ENCODE measurements at places on chromosomes 3 and 15.

GRCh38 chr3:12370758-12371157, 81.9 kb downstream of the PPARG start:
- DNase-seq: no peak

GRCh38 chr3:39108200-39108710, 775 bp downstream of the TTC21A start:
- no peak for DNase-seq

GRCh38 chr3:195872097-195872496, 36.3 kb downstream of the TNK2 start:
- DNase-seq: no peak

DNA sequence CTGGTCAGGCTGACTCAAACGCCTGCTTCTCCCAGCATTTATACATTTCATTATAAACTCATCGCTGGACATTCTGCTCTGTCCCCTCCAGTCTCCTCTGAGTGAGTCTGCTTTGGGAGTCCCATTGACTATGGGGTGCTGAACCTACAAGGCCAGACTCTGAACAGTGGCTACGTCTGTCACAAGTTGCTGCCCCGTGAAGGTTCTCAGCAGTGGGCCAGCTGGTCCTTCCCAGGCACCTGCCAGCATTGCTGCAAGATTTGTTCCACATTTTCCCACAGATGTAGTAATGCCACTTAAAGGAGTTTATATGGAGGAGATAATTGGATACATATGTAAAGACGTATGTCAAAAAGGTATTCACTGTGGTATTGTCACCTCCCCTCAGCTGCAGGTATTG, 72.7 kb upstream of the ATP13A3 start:
- no peak for DNase-seq

GRCh38 chr3:45664578-45664977, 24.6 kb upstream of the SACM1L start:
- peak; percentile 30 for DNase-seq

- no peak for DNase-seq
Measured at GRCh38 chr15:55003965-55004873, 192.5 kb downstream of the RSL24D1 start.

GRCh38 chr3:66394753-66395249, 106.0 kb downstream of the LRIG1 start:
- DNase-seq: no peak

DNA sequence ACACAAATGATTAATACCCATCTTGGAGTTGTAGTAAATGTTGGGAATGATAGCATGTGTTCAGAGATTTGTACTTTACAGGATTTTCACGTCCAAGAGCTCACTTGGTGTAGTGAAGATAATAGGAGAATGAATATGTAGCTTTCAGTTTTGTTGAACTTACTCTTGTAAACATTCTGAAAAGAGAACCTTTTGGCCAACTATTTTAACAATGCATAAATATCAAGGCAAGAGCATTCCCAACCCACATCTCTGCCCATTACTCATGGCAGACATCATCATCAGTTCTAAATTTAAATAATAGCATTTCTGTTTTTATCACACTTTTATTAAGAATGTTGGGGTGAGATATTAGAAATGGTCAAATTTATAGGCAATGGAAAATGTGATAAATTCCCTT, 465.2 kb upstream of the TPRG1 start:
- no peak for DNase-seq

- no peak for DNase-seq
Measured at GRCh38 chr15:65772930-65773329, 19.2 kb downstream of the DENND4A start.

DNA sequence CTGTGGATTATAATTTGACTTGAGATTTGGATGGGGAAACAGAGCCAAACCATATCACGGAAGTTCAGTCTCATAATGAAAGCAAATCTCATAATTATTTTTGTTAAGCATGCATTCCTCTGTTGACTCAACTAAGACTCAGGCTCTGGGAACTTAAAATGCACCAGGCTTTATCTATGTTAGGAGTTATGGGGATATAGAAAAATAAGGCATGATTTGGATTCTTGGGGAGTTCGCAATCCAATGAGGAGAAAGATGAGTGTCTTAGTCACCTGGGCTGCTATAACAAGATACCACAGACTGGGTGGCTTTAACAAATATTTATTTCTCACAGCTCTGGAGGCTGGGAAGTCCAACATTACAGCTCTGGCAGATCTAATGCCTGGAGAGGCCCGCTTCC, 89.4 kb upstream of the TJP1 start:
- DNase-seq: no peak

- DNase-seq: no peak
Measured at GRCh38 chr3:158728061-158728377, 4.2 kb downstream of the RARRES1 start.

DNA sequence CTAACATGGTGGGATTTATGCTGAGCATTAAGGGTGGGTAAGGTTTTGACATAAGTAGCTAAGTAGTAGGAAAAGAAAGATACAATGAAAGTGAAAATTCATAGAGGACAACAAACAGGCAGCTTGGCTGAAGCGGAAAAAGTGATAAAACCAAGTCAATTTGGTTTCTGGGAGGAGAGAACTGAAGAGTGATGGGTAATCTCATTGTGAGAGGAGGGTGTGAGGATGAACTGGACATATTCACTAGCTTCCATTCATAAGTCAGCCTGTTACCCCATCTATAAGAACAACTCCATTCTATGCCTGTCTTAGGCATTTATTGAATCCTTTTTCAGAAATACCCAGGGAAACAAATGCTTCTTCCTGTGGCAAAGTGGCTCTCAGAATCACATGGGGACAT, 67.1 kb upstream of the BBX start:
- DNase-seq: no peak

DNA sequence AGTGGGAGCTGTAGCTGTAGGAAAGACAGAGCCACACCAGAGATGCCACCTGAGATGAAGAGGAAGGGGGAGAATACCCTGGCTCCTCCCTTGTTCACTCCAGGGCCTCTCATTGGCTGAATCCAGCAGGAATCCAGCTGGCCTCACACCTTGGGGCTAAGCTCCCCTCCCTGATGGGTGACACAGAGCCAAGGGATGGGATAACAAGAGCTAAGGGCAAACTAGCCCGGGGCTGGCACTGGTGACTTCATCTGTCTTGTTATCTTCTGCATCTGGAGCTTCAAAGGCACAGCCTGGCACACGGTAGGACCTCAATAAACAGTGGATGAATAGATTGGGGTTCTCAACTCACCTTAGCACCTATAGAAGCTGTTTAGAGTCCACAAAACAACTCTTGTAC, 13.8 kb upstream of the GATA2 start:
- no peak for DNase-seq

- no peak for DNase-seq
Measured at GRCh38 chr3:116285781-116286421, 159.4 kb downstream of the LSAMP start.

DNA sequence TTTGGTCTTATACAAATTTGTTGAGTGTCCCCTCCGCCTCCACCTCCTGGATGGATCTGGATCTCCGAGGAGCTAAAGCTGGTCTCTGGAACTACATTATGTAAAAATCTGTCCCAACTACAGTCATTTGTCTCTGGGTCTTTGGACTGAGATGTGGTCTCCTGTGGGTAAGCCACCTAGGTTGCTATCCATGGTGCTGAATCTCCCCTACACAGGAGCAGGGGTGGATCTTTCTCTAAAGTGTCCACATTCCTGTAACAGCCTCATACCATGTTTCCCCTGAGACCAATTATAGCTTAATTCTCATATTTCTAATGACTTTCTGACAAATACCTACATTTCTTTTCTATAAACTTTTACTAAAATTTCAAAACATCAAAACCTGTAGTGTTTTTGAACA, 625.8 kb downstream of the TAFA4 start:
- DNase-seq: no peak

DNA sequence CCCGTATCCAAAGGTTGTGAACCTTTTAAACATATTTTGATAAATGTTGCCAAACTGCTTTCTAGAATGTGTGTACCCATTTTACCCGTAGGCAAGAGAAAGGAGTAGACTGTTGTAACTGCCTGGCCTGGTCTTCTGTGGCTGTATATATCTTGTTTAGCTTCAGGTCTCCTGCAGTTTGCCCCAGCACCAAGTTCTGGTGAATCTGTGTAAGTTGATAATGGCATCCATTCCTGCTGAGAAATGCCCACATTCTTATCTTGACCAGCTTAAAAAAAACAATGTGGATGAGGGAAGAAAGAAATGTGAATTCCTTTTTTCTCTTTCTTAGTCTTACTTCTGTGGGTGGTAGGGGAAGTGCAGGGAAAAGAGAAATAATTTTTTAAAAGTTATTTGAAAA, 53.3 kb upstream of the TLE3 start:
- no peak for DNase-seq

GRCh38 chr3:75101329-75102147, 487.1 kb upstream of the CNTN3 start:
- no peak for DNase-seq

- no peak for DNase-seq
Measured at GRCh38 chr15:79970181-79970580, 815 bp downstream of the BCL2A1 start.

GRCh38 chr3:68142441-68142840, 488.0 kb upstream of the SUCLG2 start:
- DNase-seq: no peak

- DNase-seq: no peak
Measured at GRCh38 chr3:186594591-186595113, 18.2 kb upstream of the AHSG start.

DNA sequence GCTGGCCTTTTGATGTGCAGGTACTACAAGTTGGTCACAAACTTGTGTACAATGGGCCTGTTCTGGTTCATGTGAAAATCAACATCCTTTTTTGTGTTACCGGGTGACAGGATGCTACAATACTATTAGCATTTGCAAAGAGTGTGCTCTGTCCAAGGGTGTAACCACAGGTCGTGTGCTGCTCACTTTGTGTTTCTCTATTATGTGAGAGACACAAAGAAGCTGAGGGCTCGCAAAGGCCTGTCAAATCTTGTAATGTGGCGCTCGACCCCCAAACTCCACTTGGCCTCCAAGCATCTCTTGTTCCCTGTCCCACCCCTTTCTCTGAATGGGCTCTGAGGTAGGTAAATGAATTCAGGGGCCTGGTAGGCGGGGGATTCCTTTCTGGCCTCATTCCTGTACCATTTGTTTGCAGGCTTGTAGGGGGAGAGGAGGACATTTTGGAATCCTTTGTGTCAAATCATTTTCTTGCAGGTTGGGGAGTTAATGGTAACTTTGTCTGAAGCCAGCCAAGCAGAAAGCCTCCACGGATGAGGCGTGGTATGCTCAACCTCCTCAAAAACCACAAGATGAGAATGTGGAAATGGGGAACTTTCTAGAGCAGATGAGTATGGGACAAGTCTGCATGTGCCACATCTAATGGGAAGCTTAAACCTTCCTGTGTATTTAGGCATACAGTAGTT, 109.1 kb downstream of the OPA1 start:
- no peak for DNase-seq

GRCh38 chr3:153001210-153002078, 160.6 kb upstream of the RAP2B start:
- no peak for DNase-seq

DNA sequence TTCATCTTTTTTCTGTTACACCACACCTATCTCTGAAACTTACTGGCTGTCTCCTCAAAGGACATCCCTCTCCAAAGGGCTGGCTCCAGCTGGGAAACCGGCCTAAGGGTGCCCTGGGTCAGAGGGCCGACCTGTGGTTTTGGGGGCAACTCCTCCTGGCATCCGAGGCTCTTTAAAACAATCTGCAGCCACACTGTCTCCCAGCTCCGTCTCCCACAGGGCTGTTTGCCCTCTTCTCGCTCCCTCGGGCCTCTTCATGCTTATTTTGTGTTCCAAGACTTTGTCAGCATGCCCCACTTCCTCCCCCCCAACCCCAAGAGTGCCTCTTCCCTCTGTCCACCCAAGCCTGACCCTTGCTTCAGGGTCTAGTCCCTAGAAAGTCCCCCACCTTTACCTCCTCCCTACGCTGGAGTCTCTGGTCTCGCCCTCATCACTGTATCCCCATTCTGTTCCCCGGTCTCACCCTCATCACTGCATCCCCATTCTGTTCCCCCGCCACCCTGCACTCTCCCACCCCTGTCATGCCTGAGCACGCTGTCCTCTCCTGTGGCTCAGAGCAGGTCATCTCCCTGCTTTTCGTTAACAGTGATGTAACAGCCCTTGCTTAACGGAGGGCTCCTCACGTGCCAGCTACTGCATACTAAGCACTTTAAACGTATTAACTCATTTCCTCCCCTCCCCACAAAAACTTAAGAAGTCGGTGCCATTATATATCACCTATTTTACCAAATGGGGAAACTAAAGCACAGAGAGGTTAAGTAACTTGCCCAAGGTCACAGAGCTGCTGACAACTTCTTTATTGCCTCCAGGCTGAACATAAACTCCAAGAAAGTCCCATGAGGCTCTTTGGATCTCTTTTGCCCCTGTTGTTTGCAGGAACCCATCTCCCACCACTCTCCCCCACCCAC, 1.1 kb upstream of the CSK start:
- no peak for DNase-seq

DNA sequence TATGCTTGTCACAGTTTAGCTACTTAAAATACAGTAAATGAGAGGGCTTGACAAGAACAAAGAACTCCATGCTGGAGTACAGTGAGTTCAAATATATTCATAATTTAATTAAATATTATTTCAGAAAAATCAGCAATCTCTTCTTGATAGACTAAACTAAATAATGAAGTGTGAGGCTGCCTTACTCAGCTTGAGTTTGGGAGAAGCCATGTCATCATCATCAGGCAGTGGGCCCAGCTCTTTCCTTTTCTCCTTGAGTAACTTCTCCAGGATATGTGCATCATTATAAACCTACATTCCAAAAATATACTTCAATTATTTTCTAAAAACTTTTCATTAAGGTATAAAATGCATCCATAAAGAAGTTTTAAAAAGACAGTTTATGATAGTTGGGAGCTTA, 70.5 kb downstream of the PBRM1 start:
- DNase-seq: no peak

DNA sequence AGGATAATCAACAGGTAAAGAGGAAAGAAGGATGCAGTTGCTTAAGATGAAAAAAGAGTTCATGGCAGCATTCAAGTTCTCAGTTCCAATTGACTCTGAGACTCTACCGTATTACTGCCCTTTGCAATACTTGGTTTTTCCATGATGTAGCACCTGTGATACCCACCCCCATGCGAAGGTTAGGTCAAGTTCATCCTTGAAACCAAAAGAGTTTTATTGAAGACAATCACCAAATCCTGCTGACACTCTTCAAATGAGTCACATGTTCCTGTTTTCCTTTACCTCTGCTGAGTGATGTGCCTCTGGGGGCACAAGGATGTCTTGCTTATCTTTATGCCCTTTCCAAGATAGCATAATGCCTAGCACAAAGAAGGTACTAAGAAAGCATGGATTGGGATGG, 111.3 kb upstream of the SLC7A14 start:
- no peak for DNase-seq

DNA sequence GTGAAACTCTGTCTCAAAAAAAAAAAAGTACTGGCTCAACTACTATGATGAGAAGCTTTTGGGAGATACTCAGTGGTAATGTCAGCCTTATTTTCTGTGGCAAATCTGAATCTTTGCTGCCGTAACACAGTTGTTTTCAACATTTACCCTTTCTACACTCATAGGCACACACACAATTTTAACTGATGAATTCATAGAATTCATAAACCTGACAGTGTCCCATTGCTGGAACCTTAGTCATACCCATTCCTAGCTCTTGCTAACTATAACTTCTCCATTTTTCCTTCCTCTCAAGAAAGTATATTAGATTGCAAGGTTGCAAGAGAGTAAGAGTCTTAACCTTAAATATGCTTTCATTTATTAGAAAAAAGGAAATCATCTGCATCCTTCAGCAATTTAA, 496.6 kb downstream of the FHIT start:
- no peak for DNase-seq

- DNase-seq: no peak
Measured at GRCh38 chr3:113086560-113087461, 96.0 kb downstream of the GTPBP8 start.

- DNase-seq: no peak
Measured at GRCh38 chr3:79047581-79047980, 720.2 kb downstream of the ROBO1 start.

Measured in stimulated activated CD4-positive, alpha-beta T cell treated with anti-CD3 and anti-CD28 coated beads, Interleukin-1b, Interleukin-23, amount 100 ng/mL, for 24 hours (primary cell).